Fibroblast of upper back skin (primary cell): ENCODE measurements at places on chromosomes 12 and 14.

GRCh38 chr14:28751467-28752058 is 15.0 kb upstream of the FOXG1 start:
- DNase-seq, result peak; percentile 55

GRCh38 chr14:69363964-69364363 is 34.1 kb downstream of the ERH start:
- no peak for DNase-seq

DNA sequence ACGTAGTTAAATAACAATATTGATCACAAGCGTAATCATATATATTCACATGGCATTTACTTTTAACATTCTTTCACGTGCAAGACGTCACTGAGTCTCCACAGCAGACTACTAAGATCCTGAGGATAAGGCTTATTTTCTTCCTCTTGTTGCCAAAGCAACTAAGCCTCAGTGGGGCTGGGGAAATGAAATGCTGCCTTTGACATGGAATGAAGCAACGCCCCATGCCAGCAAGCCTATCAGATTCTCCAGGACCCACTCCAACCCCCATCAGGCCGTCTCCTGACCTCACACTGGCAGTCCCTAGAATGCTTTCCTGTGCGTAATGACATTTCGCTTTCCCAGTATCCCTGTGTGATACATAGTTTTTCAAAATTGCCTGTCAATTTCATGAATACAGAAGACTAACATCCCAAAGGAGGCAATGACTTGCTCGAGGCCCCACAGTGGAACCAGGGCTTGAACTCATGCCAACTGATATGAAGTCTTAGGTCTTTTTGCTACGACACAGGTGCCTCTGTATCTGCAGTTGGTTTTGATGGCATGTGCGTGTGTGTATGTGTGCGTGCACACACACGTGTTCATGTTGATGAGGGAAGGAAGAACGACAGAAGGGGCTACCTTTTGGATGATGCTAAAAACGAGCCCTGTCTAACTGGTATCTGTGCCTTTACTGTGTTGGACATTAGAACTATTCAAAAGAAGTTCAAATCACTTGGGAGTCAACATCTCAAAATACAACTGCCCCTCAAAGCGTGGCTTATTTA is 239.1 kb downstream of the VRK1 start:
- DNase-seq, result no peak

DNA sequence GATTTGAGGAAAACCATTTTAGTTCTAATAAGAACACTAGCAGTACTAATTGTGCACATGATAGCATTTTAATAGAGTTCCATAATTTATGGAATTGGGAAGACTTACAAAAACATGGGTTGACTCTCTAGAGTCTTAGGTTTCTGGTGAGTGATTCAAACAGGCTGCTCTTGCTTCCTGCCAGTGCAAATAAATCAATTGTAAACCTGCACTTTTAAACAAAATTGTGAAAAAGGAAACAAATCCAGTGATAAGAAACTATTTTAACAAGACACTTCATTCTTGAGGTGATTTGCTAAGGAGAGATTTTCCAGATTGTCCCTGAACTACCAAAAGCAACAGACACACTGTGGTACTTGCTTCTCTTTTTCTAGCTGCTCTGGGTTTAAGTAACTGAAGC is 112.2 kb downstream of the CACNA1C start:
- peak; percentile 33 for DNase-seq

DNA sequence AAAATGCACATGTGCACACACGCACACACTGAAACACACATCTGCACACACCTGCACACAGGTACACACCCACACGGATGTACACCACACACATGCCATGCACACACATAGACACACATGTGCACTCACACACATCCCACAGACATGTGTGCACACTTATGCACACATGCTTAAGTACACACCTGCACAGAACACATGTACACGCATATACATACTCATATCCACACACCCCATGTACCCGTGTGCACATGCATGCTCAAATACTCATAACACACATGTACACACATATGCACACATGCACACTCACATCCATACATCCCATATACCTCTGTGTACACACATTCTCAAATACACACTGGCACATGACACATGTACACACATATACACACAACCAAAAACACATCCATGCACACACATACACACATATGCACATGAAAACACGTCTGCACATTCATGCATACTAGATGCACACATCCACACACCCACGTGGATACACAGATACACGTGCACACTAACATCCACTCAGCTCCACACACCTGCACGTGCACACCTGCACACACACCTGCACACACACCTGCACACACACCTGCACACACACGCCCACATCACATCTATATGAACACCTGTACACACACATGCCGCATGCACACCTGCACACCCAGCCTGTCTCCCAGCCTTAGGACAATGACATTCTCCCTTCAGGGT is 336.7 kb downstream of the ADGRD1 start:
- no peak for DNase-seq

- peak; percentile 59 for DNase-seq
These were observed 123.1 kb downstream of the SRGAP1 start for GRCh38 chr12:63967358-63968145.

DNA sequence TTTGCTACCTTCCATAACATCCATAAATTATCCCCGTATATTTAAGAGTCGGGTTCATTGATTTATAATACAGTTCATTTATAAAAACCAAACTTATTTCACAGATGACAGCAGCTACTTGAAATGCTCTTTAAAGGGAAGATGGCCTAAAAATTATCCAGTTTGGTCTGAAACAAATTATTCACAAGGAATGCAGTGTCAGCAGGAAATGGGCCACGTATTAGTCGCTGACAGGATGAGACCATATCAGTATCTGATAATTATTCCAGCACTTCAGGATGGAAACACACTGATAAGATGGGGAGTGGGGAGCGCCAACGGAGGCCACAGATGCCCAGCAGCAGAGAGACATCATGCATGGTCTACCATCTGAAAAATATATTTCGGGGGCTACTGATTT is 60.5 kb upstream of the TMEM132D start:
- DNase-seq, result no peak

GRCh38 chr14:50410921-50411320 is 14.2 kb upstream of the CDKL1 start:
- DNase-seq, result peak; percentile 87

DNA sequence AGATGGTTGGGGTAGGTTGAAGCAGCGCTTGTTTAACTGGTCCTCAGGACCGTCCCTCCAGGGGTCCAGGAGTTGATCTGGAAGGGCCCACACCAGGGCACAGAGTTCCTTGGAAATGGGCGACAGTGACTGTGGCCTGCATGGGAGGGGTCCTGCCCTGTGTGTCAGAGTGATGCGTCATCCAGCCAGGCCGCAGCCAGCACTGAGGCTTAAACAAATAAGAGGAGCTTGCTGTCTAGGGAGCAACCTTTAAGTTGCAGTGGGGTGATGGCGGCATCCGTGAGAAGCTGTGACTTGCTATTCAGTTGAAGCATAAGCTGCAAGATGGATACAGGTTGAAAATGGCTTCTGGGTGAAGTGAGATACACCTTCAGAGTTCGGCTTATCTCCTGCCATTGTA is 20.2 kb downstream of the DCAF4 start:
- DNase-seq, result peak; percentile 13

- no peak for DNase-seq
These were observed 26.9 kb downstream of the CNOT2 start for GRCh38 chr12:70270108-70270507.

GRCh38 chr12:17818931-17819330 is 271.1 kb downstream of the RERGL start:
- DNase-seq, result no peak

DNA sequence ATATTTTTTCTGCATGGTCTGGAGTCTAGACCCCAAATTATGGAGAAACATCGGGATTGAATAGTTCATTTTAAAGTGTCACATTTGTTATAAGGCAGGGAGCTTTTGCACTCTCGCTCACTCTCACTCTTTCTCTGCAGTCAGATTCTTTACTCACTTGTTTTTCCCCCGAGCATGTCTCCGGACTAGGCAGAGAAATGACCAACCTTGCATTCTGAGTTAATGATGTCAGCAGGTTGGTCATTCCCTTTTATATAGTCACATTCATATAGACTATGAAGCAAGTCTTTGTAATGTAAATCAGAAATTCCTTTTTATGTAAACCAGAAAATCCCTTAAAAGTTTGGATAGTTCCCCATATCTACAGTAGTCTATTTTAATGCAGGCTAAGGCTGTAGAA is 4.1 kb downstream of the C12orf75 start:
- DNase-seq, result peak; percentile 87

GRCh38 chr14:95697764-95698163 is 11.5 kb downstream of the TCL1B start:
- DNase-seq, result no peak

DNA sequence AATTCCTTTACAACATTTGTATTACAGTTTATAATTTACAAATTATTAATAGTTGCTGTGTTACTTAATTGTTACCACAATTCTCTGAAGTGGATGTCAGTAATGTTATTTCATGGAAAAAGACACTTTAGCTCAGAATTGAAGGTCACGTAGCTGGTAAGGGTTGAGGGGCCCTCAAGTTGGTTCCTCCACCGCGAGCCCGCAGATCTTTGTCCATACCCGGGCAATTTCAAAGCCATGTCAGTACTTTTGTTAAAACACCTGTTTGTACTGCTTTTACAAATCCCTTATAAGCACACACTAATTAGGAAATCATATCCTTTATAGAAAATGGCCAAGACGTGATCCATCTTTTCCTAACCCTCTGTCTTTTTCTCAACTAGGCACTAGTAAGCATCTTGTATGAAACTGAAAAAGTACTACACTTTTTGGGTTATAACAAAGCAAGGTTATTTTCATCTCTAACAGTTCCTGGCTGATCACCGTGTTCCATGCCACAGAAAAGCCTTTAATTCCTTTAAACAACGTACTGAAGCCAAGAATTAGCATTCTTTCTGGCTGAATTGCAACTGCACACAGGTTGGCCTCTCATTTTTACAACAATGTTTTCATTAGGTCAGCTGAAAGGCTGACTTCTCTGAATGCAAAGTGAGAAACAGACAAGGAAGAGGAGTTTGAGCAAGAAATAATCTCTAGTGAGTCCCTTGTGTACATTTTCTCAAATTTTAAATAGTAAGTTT is 76.1 kb downstream of the CNTN1 start:
- no peak for DNase-seq

- no peak for DNase-seq
These were observed 156.1 kb upstream of the FSCB start for GRCh38 chr14:44663136-44663535.

- DNase-seq, result peak; percentile 72
These were observed 53.3 kb upstream of the STK38L start for GRCh38 chr12:27190761-27191160.

GRCh38 chr12:31224768-31225448 is 101.0 kb downstream of the SINHCAF start:
- no peak for DNase-seq

DNA sequence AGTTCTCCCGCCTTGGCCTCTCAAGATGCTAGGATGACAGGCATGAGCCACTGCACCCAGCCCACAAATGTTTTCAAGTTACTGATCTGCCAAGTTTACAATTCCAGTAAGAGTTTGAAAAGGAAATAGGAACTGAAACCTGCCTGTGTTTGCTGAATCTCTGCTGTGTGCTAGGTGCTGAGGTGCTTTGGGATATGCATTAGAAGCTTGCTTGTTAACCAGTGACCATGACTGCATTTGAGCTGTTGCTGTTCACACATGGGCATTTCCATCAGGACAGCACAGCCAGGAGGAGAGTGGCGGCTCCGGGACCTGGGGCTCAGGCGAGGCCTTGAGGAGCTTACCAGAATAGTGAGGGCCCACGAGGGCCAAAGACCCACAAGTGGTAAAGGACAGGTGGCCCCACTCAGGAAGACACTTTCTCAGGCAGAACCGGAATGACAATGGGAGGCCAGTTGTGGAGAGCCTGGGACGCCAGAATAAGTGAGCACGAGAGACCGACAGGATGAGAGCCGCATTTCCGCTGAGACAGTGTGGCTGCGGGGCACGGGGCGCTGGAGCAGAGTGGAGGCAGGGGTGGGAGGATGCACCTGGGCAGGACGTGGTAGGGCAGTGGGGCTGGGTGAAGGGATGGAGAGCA is 54.5 kb upstream of the MMP17 start:
- no peak for DNase-seq

- DNase-seq, result no peak
These were observed 9.1 kb upstream of the MSI1 start for GRCh38 chr12:120378036-120378435.

- peak; percentile 23 for DNase-seq
These were observed 170.1 kb upstream of the FKBP4 start for GRCh38 chr12:2624543-2625288.

- DNase-seq, result no peak
These were observed 216.5 kb downstream of the SLC38A4 start for GRCh38 chr12:46609273-46609623.

GRCh38 chr14:78829274-78829673 is 659.1 kb downstream of the NRXN3 start:
- DNase-seq, result no peak
